CD4-positive, alpha-beta T cell treated with Interleukin-10 for 1 hour (primary cell): ENCODE measurements at places on chromosomes 7 and 10.
A peak's percentile ranks its signal among the peaks of the same experiment; 100 is the strongest.

- no peak for DNase-seq
Observed at GRCh38 chr7:19381321-19381720, 236.1 kb upstream of the FERD3L start.

DNA sequence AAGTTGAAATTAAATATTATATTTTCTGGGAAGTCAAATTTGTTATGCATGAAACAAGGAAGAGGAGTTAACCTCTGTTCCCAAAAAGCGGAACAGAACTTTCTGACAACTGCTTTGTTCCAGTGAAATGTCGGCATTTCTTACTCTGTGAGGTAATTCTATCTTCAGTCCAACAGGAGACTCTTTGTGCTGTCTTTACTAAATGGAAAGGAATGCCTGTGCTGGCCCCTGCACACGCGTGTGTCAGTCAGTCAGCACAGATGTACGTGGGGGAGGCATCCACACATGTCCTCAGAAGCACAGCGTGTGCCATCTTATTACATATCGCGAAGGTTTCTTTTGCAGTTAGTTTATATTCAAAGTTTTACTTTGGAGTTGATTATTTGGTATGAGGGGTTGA, 37.5 kb downstream of the NET1 start:
- no peak for DNase-seq

- no peak for DNase-seq
Observed at GRCh38 chr10:22372917-22373316, 27.6 kb downstream of the SPAG6 start.

DNA sequence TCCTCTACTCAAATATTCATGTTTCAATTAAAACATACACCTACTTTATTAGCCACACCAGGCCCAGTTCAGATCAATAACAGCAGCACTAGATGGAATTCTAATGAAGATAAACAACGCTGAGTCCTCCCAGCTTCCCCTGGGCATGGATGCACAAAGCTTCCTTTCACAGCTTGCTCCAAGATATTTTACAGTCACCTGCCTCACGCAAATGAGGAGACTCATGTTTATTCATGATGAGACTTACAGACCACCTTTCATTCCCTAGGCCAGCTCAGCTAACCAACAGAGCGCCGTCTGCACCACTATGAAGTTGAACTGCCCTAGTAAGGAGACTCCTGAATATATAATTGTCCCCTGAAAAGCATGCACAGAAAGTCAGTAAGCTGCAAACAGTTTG, 283.0 kb upstream of the AOAH start:
- no peak for DNase-seq

GRCh38 chr7:22468609-22469008, 31.4 kb downstream of the STEAP1B start:
- no peak for DNase-seq

DNA sequence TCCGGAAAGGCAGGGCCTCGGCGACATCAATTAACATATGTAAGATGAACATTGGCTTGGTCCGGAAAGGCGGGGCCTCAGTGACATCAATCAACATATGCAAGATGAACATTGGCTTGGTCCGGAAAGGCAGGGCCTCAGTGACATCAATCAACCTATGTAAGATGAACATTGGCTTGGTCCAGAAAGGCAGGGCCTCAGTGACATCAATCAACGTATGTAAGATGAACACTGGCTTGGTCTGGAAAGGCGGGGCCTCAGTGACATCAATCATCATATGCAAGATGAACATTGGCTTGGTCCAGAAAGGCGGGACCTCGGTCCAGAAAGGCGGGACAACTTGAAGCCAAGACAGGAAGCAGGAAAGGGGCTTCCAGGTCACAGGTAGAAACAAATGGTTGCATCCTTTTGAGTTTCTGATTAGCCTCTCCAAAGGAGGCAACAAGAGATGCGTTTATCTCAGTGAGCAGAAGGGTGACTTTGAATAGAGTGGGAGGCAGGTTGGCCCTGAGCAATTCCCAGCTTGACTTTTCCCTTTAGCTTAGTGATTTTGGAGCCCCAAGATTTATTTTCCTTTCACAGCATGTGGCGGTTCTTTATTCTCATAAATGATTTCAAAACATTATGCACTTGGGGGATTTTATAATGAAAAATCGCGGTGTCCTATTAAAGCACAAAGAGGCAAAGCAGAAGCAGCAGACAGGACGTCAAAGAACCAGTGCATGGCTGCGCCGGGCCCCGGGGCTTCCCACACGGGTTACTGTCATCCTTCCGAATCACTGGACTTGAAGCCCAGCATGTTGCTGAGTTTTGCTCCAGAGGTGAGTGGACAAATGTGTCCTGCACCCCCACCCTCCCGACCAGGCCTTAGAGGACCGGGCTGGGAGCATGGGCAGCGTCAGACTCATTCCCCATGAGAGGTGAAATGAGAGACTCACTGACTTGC, 43.1 kb upstream of the EN2 start:
- no peak for DNase-seq

- no peak for DNase-seq
Observed at GRCh38 chr7:26425655-26426054, 134.0 kb downstream of the SNX10 start.

DNA sequence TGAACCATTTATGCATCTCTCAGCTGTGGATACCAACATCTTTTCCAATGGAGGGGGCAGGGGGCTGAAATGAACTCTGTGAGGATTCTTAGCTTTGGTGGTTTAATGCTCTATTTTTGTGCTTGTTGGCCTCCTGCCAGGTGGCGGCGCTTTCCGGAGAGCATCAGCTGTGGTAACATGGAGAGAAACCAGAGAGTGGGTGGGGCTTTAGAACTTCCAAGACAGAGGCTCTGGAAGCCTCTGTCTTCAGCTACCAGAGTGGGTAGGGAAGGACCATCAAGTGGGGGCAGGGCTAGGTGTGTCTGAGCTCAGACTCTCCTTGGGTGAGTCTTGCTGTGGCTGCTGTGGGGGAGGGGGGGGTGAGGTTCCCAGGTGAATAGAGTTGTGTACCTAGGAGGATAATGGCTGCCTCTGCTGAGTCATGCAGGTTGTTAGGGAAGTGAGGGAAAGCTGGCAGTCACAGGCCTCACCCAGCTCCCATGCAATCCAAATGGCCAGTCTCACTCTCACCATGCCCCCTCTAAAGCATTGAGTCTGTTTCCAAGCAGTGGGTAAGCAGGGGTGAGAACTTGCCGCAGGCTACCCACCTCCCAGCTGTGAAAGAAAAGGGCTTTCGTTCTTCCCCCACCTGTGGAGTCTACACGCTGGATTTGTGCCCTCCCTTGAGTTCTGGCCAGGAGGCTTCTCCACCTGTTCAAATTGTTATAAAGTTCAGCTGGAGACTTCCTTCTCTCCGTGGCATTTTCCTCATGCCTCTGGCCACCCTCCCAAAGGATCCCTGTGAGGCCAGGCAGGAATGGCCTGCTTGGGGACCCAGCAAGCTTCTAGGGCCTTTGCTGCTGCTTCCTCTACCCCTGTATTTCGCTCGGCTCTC, 527.0 kb downstream of the NEBL start:
- DNase-seq, result no peak

- no peak for DNase-seq
Observed at GRCh38 chr10:131892806-131893675, 7.8 kb upstream of the PPP2R2D start.

DNA sequence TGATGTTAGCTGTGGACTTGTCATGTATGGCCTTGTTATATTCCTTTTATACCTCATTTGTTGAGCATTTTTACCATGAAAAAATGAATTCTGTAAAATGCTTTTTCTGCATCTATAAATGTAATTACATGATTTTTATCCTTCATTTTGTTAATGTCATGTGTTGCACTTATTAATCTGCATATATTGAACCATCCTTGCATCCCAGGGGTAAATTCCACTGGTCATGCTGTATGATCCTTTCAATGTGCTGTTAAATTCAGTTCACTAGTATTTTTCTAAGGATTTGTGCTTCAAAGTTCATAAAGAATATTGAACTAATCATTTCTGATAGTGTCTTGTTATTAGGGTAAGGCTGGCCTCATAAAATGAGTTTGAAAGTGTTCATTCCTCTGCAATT, 31.9 kb upstream of the AHR start:
- DNase-seq, result no peak

DNA sequence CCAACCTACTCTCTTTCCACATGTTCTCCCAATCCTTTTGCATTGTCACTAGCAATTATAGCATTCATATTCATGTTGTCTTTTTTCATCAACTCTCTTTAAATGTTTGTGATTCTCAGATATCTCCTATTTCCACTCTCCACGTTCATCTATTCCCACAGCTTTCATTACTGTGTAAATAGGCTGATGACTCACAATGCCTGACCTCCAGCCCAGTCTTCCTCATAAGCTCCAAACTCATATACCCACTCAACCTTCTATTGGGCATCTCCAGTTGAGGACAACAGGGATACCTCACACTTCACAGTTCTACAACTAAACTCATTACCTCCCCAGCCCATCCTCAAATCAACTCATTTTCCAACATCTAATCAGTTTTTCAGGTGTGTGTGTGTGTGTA, 194.1 kb downstream of the DGKI start:
- no peak for DNase-seq

- DNase-seq, result no peak
Observed at GRCh38 chr7:77184463-77184862, 15.2 kb downstream of the FGL2 start.

DNA sequence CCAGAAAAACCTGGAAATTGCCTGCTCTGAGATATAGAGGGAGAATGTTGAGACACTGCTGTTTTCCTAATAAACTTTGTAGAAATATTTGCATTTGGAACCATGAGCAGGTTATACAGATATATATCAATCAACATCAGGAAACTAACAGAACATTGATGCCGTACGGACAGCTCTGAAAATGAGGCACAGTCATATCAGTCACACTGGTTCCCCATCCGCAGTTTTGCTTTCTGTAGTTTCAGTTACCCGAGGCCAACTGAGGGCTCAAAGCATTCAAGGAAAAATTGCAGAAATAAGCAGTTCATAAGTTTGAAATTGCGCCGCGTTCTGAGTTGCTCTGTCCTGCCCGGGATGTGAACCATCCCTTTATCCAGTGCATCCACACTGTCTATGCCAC, 137.9 kb downstream of the KLF6 start:
- no peak for DNase-seq

DNA sequence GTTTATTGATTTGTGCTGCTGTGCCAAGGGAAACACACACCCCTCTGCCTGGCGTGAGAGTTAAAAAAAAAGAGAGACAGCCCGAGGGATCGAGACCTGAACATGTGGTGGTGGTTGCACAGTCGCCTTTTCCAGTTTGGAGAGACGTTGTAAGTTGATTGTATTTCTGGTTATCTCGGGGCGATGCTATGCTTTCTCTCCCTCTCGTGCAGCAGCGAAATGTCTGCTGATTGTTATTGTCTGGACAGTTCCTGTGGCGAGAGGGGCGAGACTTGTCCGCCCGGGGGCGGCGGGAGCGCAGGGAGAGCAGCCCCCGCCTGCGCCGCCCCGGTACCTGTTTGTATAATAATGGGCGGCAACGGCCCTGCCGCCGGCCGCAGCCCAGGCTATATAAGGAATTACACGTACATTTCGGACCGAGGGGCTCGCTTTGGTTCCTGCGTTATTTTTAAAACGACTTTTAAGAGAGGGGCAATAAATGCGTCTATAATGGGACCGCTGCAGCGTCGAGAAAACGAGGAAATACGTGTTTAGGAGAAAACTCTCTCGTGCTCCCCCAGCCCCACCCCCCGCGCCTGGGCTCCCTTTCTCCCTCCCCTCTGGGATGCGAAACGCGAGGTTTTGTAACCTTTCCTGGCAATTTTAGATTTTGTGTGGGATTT, 1.7 kb downstream of the ZEB1 start:
- peak; percentile 7 for DNase-seq

GRCh38 chr10:58781873-58782488, 269.3 kb downstream of the BICC1 start:
- DNase-seq, result peak; percentile 31

GRCh38 chr7:149872419-149873073, 1.2 kb upstream of the ATP6V0E2 start:
- peak; percentile 32 for DNase-seq

GRCh38 chr7:21944616-21945453, 864 bp downstream of the CDCA7L start:
- DNase-seq, result peak; percentile 16

DNA sequence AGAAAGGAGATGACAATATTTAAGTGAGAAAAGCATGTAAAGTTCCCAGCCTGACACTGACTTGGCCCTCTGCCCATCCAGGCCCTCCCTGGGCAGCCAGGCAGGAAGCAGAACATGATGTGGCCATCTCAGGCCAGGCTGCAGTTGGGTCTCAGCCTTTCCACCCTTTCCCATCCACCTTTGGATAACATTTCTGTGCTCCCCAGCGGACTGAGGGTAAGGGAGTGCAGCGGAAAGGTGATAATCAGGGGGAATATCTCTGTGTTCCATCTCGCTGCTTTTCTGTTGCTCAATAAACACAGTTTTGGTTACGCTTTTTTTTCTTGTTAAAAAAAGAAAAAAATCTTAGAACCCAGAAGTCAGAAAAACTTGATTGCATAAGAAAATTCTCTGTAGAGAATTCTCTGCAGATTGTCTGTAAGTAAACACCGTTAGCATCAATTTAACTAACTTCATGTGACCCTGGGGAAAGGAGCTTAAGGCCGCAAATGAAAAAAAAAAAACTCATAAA, 37.2 kb upstream of the TARP start:
- DNase-seq, result no peak

DNA sequence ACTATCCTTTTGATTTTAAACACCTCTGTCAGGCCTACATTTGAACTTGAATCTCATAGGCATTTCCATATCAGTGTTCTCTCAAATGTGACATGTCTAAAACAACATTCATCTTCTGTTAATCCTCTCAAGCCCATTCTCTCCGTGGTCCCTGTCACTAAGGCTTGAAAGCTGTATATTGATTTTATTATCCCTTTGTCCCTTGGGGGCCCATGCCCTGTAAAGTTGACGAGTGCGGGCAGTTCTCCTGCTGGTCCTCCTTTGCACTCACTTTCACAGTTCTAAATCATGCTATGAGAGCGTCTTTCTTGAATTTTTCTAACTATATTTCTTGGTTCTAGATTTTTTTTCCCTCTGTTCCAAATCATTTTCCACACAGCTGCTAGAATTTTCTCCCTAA, 27.3 kb downstream of the GALNT11 start:
- no peak for DNase-seq

GRCh38 chr7:107933386-107934013, 42.5 kb downstream of the DLD start:
- DNase-seq, result no peak

DNA sequence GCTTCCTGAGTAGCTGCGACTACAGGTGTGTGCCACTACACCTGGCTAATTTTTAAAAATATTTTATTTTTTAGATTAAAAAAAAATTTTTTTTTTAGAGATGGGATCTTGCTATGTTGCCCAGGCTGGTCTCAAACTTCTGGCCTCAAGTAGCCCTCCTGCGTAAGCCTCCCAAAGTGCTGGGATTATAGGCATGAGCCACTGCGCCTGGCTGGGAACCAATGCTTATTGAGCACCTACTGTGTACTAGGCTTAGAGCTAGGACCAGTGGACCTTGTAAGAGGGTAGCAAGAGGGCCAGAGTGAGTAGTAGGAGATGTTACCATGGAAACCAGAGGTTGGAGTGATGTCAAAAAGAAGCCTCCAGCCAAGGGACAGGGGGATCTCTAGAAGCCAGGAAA, 31.2 kb downstream of the COL26A1 start:
- no peak for DNase-seq

DNA sequence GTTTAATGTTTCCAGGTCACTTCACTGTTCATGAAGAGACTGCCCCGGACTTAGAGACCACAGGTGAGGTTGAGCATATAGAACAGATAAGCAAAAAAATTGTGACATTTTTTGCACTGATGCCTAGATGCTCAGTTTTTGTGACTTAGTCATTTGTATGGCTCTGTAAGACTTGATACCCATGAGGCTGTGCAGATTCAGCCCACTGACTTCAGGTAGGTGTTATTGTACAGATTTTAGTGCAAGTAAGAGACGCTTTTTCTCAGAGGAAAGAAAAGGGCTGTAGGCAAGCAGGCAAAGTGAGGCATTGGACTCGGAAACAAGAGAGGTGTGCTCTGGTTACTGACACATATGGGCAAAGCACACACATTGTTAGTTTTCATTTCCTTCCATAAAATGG, 820.1 kb upstream of the SORCS1 start:
- DNase-seq, result no peak
